ENCODE measurements at places on chromosomes 13 and 19.

DNA sequence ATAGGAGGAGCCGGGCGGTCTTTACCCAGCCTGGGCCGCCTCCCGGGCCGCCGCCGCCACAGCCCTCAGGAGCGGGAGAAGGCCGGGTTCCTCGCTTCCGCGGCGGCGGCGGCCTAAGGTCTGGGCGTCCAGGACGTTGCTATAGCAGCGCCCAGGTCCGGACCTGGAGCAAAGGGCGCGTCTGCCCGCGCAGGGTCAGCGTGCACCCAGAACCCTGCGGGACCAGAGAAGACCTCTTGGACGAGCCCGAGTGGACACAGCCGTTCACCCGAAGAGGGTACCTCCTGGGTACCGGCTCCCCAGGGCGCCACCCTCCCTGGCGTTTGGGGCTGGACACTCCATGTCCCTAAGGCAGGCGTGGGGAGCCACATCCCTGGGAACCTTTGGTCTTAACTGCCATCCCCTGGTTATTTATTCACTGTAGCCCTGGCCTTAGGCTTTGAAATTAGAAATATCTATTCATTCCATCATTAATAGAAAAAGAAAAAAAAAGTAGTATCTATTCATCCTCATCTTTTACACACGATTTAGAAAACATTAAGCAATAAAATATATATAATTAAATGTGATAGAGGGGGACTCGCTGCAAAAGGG is 2.4 kb downstream of the DZIP1 start:
- DNase-seq: no peak

DNA sequence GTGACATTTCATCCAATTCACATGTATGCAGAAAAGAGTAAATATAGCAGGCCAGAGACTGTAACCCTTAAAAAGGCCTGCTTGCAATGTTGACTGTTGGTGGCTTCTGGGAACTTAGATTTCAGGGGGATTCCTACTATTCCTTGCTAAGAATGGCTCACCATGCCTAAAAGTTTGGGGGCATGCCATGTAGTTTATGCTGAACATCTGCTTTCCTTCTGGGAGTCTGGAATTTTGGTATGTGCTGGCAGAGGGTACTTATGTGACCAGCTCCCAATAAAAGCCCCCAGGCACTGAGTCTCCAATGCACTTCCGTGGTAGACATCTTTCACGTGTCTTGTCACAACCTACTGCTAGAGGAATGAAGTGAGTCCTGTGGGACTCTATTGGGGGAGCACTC is 88.4 kb upstream of the PCDH8 start:
- no peak for DNase-seq

DNA sequence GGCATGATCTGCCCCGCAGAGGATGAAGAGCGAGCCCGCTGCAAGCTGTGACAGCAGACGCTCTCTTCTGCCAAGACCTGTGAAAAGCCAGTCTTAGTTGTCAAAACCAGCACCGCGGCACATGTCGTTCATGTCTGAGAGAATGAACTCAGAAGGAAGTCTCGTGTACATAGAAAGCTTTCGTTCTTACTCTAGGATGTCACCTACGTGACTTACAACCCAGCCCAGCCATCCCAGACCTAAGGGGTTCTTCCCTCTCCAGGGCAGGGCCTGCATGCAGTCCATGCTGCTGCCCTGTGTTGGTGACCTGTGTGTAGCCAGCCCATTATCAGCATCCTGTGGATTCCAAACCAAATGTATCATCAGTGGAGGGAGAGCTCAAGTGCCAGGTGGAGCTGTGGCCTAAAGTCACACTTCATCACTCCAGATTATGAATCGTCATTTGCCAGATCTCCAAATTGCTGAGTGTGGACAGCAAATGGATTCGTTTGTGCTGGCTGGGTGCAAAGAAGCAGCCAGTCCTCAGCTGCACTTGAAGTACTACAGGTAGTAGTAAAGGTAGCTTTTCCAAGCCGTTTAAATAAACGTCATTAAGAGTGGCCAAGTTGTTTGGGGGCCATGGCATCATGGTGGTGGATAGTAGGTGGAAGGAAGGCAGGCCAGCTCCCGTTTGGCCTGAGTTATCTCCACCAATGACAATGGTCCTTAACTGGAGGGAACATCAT is 73.9 kb upstream of the GPR183 start:
- DNase-seq: peak; percentile 91

- DNase-seq: no peak
Measured at GRCh38 chr13:106472621-106473020, 62.8 kb downstream of the EFNB2 start.

DNA sequence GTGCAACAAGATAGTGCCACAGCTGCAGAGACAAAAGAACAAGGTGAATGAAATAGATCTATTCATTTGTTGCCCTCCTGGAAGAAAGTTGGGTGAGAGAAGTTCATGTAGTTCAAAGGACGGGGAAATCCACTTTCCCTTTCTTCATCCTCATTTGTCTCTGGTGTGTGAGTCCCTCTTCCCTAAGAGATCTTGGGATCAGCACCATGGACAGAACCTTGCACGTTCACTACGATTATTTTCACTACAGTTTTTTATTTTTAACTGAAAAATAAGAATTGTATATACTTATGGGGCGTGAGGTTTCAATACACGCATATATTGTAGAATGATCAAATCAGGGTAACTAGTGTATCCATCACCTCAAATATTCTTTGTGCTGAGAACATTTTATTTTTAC is 29.2 kb downstream of the NLRP5 start:
- no peak for DNase-seq

DNA sequence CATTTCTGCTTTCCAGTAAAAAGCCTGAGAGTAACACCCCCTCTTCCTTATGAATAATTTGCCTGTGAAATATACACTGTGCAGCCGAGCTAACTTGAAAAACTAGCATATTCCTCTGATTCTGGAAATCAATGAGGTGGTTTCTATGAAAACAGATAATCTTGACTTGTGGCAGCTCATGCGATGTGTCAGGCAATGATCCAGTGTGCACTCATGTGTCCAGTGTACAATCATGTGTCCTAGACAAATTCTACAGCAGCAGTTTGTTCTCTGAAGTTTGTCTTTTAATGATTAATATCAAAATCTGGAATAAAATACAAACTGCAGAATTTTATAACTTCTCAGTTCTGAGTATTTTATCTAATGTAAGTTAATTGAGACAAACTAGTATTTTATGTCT is 2213.9 kb upstream of the PCDH20 start:
- DNase-seq: no peak

- DNase-seq: no peak
Measured at GRCh38 chr13:111251646-111252445, 68.6 kb upstream of the TEX29 start.

DNA sequence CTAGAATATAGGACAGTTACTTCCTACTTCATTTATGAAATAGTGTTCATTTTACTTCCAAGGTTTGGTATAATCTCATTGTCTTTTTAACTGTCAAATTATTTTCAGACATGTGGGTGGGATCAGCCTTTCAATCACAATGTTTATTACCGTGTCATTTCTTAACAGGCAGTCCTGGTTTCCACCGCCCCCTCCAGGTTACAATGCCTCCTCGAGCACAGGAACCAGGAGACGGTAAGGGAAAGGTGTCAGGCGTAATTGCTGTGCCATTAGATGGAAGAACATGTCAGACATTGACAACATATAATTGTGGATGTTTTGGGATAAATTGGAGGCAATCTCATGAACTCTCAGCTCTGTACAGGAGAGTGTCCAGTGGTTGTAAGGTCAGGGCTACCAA is 36.5 kb downstream of the SCEL start:
- no peak for DNase-seq

DNA sequence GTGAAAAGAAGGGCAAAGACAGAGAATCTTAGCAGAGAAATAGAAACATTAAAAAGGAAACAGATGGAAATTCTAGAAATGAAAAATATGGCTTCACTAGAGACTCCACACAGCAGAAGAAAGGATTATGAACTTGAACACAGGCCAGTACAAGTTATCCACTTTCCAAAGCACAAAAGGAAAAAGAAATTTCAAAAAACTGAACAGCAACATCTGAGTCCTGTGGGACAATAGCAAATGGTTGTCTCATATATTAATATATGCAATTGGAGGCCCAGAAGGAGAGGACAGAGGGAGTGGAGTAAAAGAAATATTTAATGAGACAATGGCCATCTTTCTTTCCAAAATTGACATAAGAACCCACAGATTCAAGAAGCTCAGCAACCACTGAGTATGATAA is 141.7 kb upstream of the GJB6 start:
- DNase-seq: no peak

DNA sequence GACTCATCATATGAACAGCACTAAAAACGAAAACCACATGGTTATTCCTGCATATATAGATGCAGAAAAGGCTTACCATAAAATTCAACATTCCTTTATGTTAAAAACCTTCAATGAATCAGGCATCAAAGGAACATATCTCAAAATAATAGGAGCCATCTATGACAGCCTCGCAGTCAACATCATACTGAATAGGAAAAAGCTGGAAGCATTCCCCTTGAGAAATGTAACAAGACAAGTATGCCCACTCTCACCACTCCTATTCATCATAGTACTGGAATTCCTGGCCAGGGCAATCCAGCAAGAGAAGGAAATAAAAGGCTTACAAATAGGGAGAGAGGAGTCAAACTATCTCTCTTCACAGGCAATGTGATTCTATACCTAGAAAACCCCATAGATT is 179.6 kb upstream of the HTR2A start:
- no peak for DNase-seq

- no peak for DNase-seq
Measured at GRCh38 chr19:36051637-36052036, 2.4 kb downstream of the THAP8 start.

DNA sequence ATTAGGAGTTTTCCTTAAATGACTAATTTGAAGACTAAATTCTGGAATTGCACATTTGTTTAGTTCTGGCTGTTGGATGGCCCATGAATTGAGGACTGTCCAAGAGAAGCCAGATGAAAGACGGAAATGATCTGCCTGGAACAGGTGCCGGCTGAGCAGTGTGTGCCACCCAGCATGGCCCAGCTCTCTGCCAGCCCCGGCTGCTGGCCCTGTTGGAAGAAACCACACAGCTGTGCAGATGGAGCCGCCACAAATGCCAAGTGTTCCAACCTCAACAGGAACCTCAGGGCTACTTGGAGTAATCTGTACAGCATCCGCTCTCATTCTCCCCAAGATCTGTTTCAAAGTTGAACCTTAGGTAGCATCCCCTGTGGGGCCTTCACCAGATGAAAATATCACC is 67.0 kb upstream of the STARD13 start:
- DNase-seq: no peak

GRCh38 chr19:5985098-5985783 is 7.3 kb upstream of the RANBP3 start:
- DNase-seq: no peak

DNA sequence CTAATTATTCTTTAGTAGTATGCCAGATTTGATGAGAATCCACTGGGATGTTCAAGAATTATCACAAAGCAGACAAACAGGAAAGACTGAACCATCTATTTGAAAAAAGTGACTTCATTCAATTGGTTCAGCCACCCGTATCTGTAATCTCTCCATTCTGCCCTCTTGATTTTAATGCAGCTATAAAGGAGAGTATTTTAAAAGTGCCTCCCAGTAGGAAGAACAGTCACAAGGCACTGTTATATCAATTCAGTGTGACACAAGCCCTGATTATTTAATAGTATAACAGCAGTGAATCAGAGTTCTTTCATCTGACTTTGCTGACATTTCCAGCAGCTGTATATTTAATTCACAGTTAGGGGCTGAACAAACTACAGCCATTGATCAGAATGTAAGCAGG is 77.3 kb upstream of the SLAIN1 start:
- no peak for DNase-seq

DNA sequence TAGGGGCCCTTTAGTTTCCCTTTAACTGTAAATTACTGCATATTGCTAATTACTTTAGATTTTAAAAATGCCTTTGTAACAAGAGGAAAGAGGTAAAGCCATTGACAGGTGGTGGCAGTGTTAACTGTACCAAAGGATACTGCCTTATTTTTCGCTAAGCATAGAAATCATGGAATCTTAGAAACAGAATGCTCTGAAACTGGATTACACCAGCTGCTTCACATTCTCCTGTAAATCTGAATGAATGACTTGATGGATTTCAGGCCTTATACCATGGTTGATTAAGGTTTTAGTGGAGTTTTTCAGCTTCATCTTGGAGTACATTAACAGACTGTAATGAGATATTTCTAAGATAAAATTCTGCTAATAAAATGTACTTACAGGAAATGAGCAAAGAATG is 25.2 kb downstream of the MICU2 start:
- no peak for DNase-seq

GRCh38 chr19:58538257-58539168 is 5.4 kb upstream of the TRIM28 start:
- DNase-seq: no peak

- DNase-seq: no peak
Measured at GRCh38 chr13:60080850-60081249, 82.9 kb downstream of the DIAPH3 start.

- peak; percentile 83 for DNase-seq
Measured at GRCh38 chr19:13588957-13589833, 82.9 kb upstream of the CACNA1A start.

- no peak for DNase-seq
Measured at GRCh38 chr19:39352381-39353255, 10.4 kb downstream of the SAMD4B start.

DNA sequence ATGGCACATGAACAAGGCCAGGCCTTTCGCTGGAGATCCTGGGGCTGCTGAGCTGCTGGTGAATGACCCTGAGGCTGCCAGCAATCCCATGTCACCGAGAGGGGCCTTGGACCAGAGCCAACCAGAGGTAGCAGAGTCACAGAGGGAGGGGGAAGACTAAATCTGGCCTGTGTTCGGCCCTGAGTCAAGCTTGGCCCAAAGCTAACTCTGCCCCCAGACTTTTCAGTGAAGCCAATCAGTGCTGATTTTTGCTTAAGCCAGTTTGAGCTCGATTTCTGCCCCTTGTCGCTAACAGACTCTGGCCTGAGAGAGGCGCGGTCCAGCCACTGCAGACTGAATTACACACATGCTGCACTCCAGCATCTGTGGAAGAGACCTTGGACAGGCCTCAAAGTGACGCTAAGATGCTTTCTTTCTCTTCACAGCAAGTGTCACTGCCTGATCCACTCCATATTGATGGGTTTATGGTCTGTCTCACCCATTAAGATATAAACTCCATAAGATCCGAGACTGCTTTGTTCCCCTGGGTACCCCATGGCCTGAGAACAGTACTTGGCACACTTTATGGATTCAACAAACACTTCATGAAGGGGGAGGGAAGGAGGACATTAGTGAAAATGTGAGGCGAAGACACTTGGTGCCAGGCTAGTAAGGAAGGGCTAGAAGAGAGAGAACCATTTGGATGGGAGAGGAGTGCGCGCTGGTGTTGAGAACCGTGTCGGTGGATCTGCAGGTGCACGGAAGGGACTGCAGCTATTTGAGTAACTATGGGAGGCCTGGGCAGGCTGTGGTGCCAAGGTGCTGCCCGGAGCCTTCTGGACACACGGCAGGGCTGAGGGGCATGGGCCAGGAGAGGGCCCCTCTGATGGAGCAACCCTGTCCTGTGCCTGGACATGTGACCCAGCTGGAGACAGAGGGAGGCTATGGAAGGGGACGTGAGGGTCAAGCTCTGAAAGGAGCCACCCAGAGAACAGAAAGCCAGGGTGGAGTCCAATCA is 17.6 kb downstream of the RANBP3 start:
- no peak for DNase-seq

- peak; percentile 82 for DNase-seq
Measured at GRCh38 chr13:52195401-52195837, 36.0 kb upstream of the NEK3 start.

Data from activated CD4-positive, alpha-beta T cell treated with anti-CD3 and anti-CD28 coated beads, Interleukin-10, Interleukin-2, amounts not matched to agents 100 ng/mL and 50 ng/mL, durations not matched to agents 16 hours and 8 hours (primary cell).